ENCODE measurements at places on chromosomes 1 and 21.

DNA sequence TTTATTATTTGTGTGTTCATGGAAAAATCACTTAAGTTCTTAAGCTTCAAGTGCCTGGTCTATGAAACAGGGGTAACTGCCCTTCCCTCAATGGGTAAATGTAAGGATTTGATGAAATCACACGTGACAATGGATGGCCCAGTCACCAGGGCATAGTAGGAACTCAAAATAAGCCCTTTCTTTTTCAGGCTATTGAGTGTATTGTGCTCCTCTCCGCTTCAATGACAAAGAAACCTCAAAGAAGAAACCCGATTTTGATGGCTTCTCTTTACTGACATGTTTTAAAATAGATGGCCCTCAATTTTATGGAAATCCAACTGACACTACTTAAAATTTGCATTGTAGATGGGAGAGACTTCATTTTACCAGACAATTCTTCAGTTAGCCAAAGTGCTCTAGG, 543.5 kb downstream of the OMA1 start:
- no peak for DNase-seq

DNA sequence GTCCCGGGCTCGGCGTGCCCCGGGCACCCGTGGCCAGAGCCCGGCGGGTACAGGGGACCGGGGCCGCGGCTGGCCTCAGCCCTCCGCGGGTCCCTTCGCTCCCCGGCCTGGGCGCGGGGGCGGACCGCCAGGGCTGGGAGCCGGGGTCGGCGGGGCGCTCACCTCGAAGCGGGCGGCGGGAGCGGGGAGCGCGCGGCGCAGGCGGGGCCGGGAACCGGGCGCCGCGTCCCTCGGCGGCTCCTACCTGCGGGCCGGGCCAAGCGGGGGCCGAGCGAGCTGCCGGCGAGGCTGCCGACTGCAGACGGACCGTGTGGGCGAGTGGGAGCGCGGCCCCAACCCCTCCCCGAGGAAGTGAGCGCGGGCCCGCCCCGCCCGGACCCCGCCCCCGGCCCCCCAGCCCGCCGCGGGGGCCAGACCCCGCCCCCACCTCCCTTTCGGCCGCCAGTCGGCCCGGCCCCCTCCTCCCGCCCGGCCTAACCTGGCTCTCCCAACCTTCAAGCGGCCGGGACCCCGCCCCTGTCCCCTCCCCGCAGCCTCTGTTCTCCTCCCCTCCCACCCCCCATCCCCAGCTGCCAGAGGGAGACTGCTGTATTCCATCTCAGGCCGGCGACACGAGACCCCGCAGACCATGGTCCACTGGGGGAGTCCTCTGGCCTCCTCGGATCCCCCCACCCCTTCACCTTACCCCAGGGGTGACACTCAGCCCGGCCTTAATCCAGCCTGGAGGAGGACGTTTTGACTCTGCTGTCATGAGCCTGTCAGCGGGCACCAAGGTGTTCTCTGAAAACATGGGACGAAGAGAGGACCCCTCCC, at the start of gene FHL3:
Gene FHL3 (minus strand): TSS at position 320 of the 813 bp plus-strand sequence. CDS start 6,102 bp downstream, outside the sequence.
- DNase-seq = no peak

GRCh38 chr1:223842784-223843183, 3.0 kb downstream of the TP53BP2 start:
- no peak for DNase-seq

- no peak for DNase-seq
These were observed 65.2 kb upstream of the ARHGEF16 start for GRCh38 chr1:3389093-3389833.

GRCh38 chr21:30718239-30718909, at the start of gene KRTAP21-3:
Gene KRTAP21-3 (minus strand): TSS chr21:30718777. CDS start chr21:30718759, 18 bp downstream.
- DNase-seq = no peak

DNA sequence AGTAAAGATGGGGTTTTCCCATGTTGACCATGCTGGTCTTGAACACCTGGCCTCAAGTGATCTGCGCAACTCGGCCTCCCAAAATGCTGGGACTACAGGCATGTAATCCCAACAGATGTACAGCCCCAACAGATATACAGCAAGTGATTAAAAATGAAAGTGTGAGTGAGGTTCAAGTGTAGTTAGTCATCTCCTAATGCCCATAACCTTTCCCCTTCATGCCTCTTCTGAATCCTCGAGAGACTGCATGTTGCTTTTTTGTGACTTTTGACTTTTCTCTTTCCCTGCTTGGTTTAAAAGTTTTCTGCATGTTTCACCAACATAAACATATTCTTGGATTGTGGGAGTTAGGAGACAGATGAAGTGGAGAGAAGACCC, 31.2 kb downstream of the KCNK2 start:
- no peak for DNase-seq

- no peak for DNase-seq
These were observed 632.7 kb upstream of the NR5A2 start for GRCh38 chr1:199394856-199395255.

DNA sequence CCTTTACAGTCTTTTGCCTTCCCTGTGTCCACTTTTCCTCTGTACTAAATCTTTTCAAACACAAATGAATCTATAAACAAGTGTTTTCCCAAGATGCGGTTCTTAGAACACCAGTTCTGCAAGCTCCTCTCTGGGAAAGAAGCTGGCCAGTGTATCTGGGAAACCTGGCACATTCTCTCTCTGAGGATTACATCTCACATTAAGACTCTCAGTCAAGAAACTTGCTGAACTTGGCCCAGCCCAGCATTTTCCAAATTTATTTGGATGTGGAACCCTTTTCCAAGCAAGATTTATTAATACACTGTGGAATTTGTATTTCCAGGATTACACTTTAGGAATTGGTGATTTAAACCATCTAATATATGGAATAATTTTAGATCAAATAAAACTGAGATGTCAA, 105.7 kb downstream of the ZNF281 start:
- no peak for DNase-seq

DNA sequence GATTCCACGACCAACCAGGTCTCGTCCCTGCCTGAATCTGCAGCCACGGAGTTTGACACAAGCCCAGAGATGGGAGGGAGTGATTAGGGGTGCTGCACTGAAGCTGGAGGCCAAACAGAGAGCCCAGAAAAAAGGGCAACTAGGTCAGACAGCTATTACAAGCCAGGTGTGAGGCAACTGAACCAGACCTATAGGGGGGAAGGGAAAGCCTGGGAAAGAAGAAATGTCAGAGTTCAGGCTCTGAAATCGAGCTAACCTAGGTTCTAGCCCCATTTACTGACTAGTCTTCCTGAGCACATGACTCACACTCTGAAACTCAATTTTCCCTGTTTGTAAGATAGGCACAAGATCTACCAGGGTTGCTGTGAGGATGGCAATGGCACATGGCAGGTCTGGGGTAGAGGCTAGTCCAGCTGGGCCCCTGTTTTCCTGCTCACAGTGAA, 1.7 kb downstream of the DHCR24 start:
- no peak for DNase-seq

DNA sequence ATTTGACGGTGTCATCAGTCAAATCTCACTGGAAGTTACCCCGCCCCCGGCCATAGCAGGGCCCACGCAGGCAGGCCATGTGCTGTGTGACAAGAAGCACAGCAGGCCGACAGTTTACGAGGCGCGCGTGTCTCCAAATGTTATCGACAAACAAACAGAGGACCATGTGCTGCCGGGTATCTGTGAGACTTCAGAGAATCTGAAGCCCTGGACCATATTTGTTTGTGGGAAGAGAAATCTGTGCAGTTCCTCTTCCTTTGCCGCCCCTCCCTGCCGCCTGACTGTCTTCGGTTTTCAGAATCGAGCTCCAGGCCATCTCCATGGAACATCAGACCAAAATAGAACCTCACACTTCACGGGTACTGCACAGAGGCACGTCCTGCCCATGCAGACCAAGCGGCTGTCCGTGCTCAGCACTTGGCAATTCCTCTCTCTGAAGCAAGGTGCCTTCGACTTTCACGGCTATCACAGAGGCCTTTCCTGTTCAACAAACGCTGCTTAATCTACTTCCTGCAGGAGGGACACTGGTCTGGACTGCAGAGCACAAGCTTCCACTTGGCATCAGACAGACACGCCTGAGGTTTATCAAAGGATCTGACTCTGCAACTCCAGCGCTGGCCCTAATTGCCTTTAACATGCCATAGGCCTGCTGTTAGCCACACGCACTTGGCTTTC, 135.7 kb upstream of the KRTAP19-8 start:
- no peak for DNase-seq

DNA sequence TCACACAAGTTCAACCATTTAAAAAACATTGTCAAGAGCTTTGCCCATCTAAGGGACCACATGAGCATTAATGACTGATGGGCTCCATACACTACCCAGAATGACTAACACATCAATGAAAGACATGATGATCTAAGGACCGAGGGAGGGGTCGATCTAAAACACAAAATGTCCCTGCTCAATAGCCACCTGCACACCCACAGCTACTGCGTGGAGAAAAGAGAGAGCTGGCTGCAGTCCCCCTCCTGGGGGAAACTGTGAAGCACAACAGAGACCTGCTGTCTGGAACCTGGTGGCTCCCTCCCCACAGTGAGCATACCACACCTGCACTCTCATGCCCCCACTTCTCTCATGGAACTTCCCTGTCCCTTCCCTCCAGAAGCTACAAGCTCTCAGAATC, 130.1 kb upstream of the ERG start:
- no peak for DNase-seq

- no peak for DNase-seq
These were observed 105.0 kb downstream of the KIAA0319L start for GRCh38 chr1:35452106-35452774.

- DNase-seq = no peak
These were observed 134.7 kb upstream of the CD34 start for GRCh38 chr1:208045463-208046260.
